ENCODE measurements at places on chromosomes 5 and 9.

DNA sequence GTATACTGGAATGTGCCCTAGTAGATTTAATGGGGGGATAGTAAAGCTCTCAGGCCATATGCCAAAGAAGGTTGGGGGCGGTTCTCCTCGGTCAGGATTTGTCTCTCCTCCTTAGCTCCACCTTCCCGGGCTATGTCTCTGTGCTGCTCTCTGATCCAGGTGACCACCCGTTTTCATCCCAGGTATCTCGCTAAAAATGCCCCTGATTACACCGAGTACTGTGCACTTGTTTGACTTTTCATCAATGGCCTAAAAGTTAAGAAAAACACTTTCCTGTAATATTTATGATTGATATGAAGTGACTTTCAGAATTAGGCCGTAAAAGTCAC lies 724 bp downstream of the NDUFS6 start:
- H3K27me3 ChIP-seq, result no peaks in the 10 kb centered on the region
- H3K4me1 ChIP-seq, result peaks cover 41% of the 10 kb centered on the region
- H3K36me3 ChIP-seq, result peaks cover 70% of the 10 kb centered on the region
- peak overlapping the region; percentile 42 for H3K27ac ChIP-seq

DNA sequence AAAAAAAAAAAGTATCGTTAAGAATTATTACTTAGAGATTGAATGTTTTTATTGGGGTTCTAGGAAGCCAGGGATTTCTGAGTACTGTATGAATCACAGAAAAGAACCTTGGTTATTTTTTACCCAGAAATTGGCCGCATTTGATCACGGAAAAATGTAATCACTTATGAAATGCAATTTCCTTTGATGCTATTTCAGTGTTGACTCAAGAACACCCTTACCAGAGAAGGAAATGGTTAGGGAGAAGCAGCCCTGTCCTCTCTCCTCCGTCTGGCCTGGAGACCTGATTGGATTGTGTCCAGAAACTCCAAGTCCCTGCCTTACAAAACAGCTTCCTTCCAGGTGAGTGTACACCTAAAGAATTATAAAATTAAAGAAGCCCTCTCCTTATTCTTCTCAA lies 116.7 kb downstream of the MED10 start:
- H3K4me1 ChIP-seq, result no peaks in the 10 kb centered on the region
- H3K36me3 ChIP-seq, result no peaks in the 10 kb centered on the region
- peaks cover 5% of the 10 kb centered on the region for H3K27me3 ChIP-seq
- DNase-seq, result no peak

GRCh38 chr5:146109379-146109778 lies 4.0 kb upstream of the PLAC8L1 start:
- no peak overlapping the region for H3K27ac ChIP-seq
- H3K27me3 ChIP-seq, result no peaks in the 10 kb centered on the region
- DNase-seq, result no peak
- peaks cover 20% of the 10 kb centered on the region for H3K36me3 ChIP-seq

GRCh38 chr9:137077010-137077747 lies at the start of gene UAP1L1:
Gene UAP1L1 (plus strand): TSS chr9:137077517. CDS start chr9:137077533, 16 bp downstream.
- peak; percentile 58 for DNase-seq
- no peaks in the 10 kb centered on the region for H3K27me3 ChIP-seq
- peaks cover 25% of the 10 kb centered on the region for H3K4me1 ChIP-seq
- peak within 1 kb of the TSS; percentile 35 for H3K27ac ChIP-seq

DNA sequence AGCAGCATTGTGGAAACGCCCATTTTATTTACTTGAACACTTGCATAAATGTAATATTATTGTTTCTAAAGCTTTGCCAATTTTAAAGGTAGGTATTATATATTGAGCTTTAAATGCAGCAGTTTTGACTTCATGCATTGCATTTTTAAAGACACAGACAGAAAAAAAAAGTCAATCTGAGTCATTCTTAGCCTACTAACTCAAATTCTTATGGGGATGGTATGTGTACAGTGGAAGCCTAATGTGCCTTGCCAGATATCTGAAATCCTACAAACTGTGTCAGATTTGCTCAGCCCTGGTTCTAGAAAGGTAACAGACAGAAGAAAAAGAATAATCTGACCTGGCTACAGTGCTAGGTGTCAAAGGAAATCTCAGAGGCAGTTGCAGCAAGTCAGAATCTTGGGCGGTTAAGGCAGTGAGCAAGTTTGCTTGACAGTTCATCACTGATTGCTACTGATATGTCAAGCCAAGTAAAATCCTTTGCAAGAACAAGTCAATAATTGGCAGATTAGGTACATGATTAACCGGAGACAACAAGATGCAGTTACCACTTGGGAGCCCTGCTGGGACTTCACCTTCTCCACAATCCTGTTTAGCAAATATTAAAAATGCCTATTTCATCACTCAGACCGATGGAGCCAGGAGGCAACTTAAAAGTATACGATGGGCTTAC lies 224.8 kb upstream of the WWC1 start:
- no peaks in the 10 kb centered on the region for H3K4me1 ChIP-seq
- H3K27me3 ChIP-seq, result no peaks in the 10 kb centered on the region
- DNase-seq, result no peak
- H3K27ac ChIP-seq, result no peak overlapping the region

DNA sequence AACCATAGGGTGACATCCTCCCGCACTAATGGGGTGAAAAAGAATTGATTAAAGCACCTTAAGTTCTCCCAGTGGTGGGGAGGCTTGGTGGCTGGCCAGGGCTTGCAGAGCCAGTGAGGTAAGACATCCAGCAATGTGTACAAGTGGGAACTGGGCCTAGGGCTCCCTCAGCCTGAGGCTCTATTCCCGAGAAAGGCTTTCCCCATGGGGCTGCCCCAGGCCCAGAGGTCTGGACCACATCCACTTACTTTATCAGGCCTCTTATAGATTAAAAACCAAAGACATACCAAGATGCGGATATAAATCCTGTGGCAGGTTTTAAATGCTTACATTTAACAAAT lies 35.3 kb downstream of the C5orf15 start:
- peaks cover 98% of the 10 kb centered on the region for H3K4me1 ChIP-seq
- H3K36me3 ChIP-seq, result no peaks in the 10 kb centered on the region
- H3K4me3 ChIP-seq, result peak overlapping the region; percentile 50
- no peaks in the 10 kb centered on the region for H3K27me3 ChIP-seq
- H3K27ac ChIP-seq, result peak overlapping the region; percentile 95

GRCh38 chr5:95617057-95617456 lies 2.8 kb upstream of the GPR150 start:
- H3K27ac ChIP-seq, result no peak overlapping the region
- no peak for DNase-seq

DNA sequence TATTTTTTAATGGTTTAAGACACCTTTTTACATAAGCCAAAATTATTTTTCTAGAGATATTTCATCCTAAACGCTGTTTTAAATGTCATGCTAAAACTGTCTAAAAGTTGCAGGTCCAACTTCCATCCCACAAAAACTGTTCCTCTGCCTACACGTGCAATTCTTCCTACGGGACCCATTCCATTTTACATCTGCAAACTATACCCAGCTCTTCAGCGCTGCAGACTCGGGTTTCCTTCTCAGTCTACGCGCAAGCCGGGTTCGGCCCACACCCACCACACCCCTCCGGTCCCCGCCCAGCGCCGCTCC lies 8.7 kb downstream of the RANBP6 start:
- no peaks in the 10 kb centered on the region for H3K27me3 ChIP-seq
- H3K4me3 ChIP-seq, result peak overlapping the region; percentile 94
- peaks cover 22% of the 10 kb centered on the region for H3K36me3 ChIP-seq
- H3K27ac ChIP-seq, result peak overlapping the region; percentile 87
- peaks cover 47% of the 10 kb centered on the region for H3K4me1 ChIP-seq

DNA sequence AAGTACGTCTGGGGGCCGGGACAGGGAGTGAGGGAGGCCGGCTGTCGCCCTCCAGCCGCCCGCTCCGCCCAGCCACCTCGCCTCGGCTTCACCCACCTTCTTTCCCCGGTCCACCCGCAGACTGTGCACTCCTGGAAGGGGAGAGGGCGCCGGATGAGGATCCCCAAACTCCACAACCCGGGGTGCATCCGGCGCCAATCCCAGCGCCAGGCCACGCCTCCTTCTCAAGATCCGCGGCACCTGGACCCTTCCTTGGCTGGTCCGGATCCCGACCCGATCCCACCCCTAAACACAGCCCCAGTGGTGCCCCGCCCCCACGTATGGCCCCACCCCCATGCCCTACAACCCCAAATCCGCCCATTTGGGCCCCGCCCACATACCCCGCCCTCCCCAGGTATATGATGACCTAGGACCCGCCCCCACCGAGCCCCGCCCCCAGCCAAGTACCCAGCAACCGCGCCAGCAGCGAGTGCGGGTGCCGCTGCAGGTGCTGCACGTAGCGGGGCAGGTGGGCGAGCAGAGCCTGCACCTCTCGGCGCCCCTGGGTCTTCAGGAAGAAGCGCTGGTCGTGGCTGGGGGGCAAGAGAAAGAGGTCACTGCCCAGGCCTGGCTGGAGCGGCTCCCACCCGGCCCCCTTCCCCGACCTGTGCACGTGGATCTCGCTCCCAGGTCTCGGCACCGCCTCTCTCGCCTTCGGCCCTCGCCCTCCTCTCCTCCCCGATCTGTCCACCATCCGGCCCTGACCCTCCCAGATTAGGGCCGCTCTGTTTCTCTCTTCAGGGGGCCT lies 3.2 kb downstream of the PIP5KL1 start:
- DNase-seq, result no peak
- no peak overlapping the region for H3K27ac ChIP-seq
- peaks cover 7% of the 10 kb centered on the region for H3K27me3 ChIP-seq
- H3K36me3 ChIP-seq, result no peaks in the 10 kb centered on the region

- no peak overlapping the region for H3K4me3 ChIP-seq
- no peaks in the 10 kb centered on the region for H3K27me3 ChIP-seq
- DNase-seq, result no peak
These were observed 30.9 kb downstream of the CXXC5 start for GRCh38 chr5:139678751-139679750.

DNA sequence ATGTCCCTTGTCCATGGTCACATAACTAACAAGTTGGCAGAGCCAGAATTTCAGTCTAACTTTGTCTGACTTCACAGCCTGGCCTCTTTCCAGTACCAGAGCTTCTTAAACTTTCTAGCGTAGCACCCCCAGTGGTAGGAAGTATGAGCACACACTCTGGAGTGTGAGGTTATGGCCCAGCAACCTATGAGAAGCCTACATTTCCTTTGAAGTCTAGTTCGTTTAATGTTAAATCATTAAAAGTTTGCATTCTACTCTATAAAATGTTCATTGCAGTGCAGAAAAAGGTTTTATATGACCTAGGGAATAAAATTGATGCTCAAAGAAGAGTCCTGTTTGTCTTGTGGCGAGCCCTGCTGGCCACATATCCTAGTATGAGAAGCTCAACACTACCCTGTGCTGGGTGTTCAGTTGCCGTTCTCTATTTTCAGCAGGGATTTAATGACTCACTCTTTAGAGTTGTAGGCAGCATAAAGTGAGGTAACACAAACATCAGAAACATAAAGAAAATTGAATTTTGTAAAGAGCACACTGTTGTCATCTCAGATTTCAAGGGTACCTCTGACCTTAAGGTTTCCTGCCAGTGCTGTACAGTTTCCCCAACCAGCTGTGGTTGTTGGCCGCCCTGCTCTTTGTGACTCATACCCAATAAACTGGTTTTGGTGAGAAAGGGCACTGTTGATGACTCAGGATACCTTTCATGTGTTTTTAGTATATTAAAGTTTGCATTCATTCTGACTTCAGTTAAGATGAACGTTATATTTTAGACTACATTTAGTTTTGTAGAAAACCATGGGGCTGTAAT lies 14.3 kb downstream of the MCCC2 start:
- H3K36me3 ChIP-seq, result peaks cover 73% of the 10 kb centered on the region
- H3K4me1 ChIP-seq, result peaks cover 10% of the 10 kb centered on the region
- no peaks in the 10 kb centered on the region for H3K27me3 ChIP-seq
- H3K27ac ChIP-seq, result peak overlapping the region; percentile 53
- no peak for DNase-seq
- no peak overlapping the region for H3K4me3 ChIP-seq

GRCh38 chr5:115068239-115069086 lies 101.2 kb downstream of the TRIM36 start:
- peaks cover 28% of the 10 kb centered on the region for H3K4me1 ChIP-seq
- no peaks in the 10 kb centered on the region for H3K36me3 ChIP-seq
- H3K4me3 ChIP-seq, result peak overlapping the region; percentile 25

GRCh38 chr9:121990600-121991306 lies 102.4 kb downstream of the TTLL11 start:
- no peak overlapping the region for H3K27ac ChIP-seq
- H3K4me1 ChIP-seq, result peaks cover 5% of the 10 kb centered on the region
- DNase-seq, result no peak
- peaks cover 4% of the 10 kb centered on the region for H3K36me3 ChIP-seq

DNA sequence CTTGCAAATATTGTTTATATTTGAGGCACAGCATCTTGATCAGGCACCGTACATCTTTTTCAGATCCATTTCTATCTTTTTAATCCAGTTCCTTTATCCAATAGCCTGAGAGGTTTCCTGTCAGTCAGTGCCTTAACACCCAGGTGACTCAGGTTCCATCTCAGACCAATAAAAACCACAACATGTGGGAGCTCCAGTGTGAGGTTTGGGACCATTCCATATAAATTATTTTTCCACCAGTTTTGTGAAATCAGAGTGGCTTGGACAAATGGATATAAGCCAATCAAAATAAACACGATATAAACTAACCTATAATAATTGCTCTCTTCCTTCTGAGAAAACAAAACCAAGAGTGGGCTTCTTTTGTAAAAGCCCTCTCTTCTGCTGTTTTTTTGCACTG lies 351.3 kb downstream of the NTRK2 start:
- no peak overlapping the region for H3K4me3 ChIP-seq
- no peaks in the 10 kb centered on the region for H3K27me3 ChIP-seq
- DNase-seq, result no peak
- H3K36me3 ChIP-seq, result no peaks in the 10 kb centered on the region

DNA sequence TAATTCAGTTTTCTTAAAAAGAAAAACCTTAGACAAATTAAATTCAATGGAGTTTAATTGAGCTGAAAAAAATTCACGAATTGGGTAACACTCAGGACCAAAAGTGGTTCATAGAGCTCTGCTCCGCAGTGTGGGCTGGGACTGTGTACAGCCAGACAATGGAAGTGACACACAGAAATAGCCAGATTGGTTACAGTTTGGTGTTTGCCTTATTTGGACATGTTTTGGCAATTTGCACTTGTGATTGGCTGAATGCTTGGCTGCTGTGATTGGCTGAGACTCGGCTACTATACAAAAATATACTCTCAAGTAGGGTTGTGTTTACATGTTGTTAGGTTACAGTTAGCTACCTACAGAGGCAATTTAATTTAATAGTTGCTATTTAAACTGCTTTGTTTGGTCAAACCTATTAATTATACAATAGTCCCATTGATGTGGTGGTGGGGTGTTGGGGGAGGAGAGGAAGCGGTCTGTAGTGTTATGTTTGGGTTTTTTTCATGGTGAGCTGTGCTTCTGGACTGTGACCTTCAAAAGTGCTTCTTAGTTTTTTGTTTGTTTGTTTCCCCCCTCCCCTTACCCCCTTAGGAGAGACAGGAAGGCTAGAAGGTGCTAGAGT lies 95.2 kb downstream of the CNTLN start:
- H3K4me3 ChIP-seq, result no peak overlapping the region
- no peak overlapping the region for H3K27ac ChIP-seq
- DNase-seq, result no peak

DNA sequence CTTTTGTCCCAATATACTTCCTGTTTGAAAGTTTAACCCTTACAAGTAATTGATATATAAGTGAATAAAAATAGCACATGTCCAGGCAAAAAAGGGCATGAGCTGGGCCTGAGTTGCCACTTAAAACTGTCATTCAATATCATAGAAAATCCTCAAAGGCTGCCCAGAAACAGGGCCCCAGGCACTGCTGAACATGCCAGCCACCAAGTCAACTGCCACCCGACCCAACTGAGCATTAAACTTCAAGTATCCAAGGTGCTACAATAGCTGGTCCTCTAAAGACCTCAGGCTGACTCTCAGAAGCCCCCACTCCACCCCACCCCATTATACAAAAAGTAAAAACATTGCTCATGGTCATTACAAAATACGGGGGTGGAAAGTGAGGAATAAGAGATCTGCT lies 83.7 kb downstream of the CEMIP2 start:
- no peak for DNase-seq
- H3K27ac ChIP-seq, result no peak overlapping the region
- H3K36me3 ChIP-seq, result peaks cover 28% of the 10 kb centered on the region
- no peaks in the 10 kb centered on the region for H3K27me3 ChIP-seq
- H3K4me1 ChIP-seq, result peaks cover 65% of the 10 kb centered on the region
